Activated naive CD4-positive, alpha-beta T cell treated with anti-CD3 and anti-CD28 coated beads for 36 hours (primary cell): ENCODE measurements at places on chromosomes 2 and 18.

GRCh38 chr2:74001781-74002504, 17.2 kb downstream of the TET3 start:
- H3K36me3 ChIP-seq = peaks cover 7% of the 10 kb centered on the region
- peak overlapping the region; percentile 71 for H3K4me3 ChIP-seq
- peak overlapping the region; percentile 86 for H3K27ac ChIP-seq

DNA sequence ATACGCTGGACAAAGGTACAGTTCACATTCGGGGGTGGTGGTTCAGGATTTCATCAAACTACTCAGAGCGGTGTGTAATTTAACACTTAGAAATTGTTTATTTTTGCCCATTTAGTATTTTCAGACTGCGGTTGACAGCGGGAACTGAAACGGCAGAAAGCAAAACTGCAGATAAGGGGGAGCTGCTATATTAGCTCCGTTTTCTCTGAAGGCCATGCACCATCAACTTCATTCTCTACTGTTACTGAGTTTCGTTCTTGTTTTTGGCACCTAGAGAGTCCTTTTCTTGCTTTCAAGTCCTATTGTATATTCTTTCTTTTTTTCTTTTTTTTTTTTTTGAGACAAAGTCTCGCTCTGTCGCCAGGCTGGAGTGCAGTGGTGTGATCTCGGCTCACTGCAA, 121.5 kb upstream of the SP3 start:
- H3K27ac ChIP-seq = no peak overlapping the region
- no peaks in the 10 kb centered on the region for H3K27me3 ChIP-seq
- H3K4me1 ChIP-seq = no peaks in the 10 kb centered on the region
- H3K4me3 ChIP-seq = no peak overlapping the region

GRCh38 chr2:195407783-195408182, 249.2 kb upstream of the SLC39A10 start:
- H3K4me3 ChIP-seq = no peak overlapping the region
- DNase-seq = no peak

DNA sequence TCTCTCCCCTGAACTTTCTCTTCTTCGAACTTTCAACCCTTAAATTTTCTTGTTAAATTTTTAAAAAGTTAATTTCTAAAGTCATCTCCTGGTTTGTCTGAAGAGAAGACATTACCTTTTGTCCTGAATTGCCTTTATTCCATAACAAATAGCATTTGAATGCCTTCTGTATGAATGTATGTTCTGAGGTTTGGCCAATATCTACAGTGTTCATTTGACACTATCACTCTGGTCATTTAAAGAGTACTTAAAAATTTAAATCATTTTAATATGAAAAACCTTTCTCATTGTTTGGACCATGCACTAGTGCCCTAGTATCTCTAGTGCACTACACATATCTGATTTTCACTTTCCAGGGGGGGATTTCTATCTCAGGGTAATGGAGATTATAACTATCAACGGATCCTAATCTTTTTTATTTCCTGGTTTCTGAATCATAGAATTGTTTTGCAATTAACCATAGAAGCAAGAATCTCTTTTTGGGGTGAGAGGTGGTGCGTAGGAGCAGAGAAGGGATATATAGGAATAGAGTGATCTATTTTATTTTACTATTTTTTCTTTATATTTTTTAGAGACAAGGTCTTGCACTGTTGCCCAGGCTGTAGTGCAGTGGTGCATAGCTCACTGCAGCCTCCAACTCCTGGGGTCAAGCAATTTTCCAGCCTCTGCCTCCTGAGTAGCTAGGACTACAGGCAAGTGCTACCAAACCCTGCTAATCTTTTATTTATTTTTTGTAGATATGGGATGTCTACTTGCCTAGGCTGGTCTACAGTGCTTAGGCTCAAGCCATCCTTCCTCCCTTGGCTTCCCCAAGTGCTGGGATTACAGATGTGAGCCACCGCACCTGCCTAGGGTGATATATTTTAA, 25.5 kb downstream of the TANC1 start:
- H3K4me3 ChIP-seq = no peak overlapping the region
- H3K36me3 ChIP-seq = no peaks in the 10 kb centered on the region
- H3K27me3 ChIP-seq = peaks cover 4% of the 10 kb centered on the region
- no peak for DNase-seq

DNA sequence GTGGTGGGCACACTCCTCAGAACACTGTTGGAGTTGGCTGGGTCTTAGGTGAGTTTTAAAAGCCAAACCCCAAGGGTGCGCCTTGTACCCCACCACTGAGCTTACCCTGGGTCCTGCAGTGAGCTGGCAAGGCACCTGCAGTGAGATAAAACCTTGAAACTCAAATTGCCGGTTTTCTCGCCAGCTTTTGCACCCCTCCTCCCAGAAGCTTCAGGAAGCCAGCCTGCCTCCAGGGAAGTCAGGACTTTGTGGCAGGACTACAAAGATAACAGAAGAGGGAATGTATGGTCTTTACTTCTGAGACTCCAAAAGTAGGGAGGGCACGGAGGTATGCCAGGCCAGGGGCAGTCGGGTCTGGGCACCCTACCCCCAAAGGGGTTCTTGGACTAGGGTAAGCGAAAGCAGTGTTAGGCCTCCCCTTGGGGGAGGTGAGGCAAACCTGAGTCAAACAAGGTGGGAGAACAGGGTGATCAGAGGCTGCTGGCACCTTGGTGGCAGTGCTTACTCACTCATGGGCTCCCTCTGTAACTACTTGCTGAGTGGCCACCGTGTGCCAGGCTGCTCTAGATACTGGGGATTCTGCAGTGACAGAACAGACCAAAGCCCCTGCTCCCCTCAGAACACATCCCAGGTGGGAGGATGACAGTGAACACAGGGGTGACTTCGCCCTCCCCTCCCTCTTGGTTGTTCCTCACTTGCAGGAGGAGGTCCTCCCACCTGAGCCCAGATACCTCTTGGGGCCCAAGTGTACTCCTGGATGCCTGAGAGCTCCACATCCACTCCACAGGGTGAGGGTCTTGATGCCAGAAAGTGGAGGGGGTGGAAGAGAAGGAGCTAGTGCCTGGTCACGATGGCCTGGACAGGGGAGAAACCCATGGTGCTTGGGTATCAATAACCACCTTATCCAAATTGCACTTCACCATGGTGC, 69.3 kb upstream of the RGPD5 start:
- no peaks in the 10 kb centered on the region for H3K36me3 ChIP-seq
- peaks cover 24% of the 10 kb centered on the region for H3K27me3 ChIP-seq
- no peak overlapping the region for H3K27ac ChIP-seq
- no peak for DNase-seq
- H3K4me1 ChIP-seq = no peaks in the 10 kb centered on the region

DNA sequence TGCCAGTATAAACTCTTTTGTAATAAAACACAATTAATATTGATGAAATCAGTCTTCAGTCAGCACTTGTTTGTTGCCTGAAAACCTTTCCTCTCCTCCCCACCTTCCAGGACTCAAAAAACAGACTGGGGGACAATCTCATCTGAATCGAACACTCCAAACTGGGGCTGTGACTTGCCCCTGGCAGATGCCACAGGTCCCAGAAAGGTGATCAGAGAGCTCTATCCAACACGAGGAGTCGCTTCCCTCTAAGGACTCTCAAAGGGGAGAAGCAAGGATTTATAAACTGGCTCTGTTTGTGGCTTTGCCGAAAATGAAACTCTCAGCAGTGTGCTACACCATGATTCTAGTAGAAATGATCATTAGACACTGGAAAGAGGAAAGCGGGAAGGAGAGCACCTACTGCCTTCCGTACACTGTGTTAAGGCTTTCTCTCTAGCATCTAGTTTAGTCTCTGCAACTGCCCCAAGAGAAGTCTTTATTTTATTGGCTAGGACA, 199.2 kb downstream of the TGIF1 start:
- H3K4me3 ChIP-seq = no peak overlapping the region
- peaks cover 28% of the 10 kb centered on the region for H3K4me1 ChIP-seq
- DNase-seq = no peak
- no peaks in the 10 kb centered on the region for H3K36me3 ChIP-seq
- no peak overlapping the region for H3K27ac ChIP-seq

DNA sequence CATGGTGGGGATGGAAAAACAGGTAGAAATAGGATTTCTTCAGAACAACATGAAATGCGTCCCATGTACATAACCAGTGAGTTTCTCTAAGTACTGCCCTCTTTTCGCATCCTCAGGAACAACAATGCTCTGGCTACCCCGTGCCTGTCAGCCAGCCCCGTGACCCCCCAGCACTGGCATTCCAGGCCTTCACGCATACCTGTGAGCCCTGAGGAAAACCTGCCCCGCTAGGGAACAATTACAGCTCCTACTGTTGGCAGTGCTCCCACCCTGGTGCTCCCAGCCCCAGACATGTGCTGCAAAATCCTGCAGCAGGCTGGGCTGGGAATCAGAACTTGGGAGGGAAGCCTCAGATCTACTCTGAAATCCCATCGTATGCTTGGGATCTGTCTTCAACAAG, 9.1 kb downstream of the SMAD7 start:
- H3K27me3 ChIP-seq = no peaks in the 10 kb centered on the region
- no peak overlapping the region for H3K4me3 ChIP-seq
- no peak for DNase-seq
- peaks cover 86% of the 10 kb centered on the region for H3K4me1 ChIP-seq
- H3K36me3 ChIP-seq = peaks cover 7% of the 10 kb centered on the region
- peak overlapping the region; percentile 89 for H3K27ac ChIP-seq

DNA sequence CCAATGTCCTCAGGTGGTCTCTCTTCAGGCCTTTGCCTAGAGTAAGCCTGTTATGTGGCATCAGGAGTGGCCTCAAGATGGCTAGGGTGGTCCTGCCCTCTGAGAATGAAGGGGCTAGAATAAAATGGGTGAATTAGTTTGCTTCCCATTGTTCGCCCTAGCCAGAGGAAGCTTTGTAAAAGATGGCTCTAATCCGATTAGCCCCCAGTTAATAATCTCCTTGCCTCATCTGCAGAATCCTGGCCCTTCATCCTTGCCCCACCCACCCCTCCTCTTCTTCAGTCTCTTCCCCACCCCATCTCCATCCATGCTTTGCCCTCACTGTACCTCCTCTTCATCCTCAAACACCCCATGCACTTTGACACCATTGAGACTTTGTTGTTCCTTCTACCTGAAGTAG, 57.4 kb upstream of the LGALSL start:
- H3K4me3 ChIP-seq = no peak overlapping the region
- H3K27ac ChIP-seq = no peak overlapping the region
- DNase-seq = no peak
- H3K36me3 ChIP-seq = no peaks in the 10 kb centered on the region
